ENCODE measurements at places on chromosomes 6 and 20.

GRCh38 chr6:35078226-35078850 is 62.8 kb downstream of the TCP11 start:
- no peaks in the 10 kb centered on the region for H3K27me3 ChIP-seq
- DNase-seq, result no peak
- H3K36me3 ChIP-seq, result peaks cover 45% of the 10 kb centered on the region
- H3K4me1 ChIP-seq, result peaks cover 10% of the 10 kb centered on the region
- no peak overlapping the region for H3K27ac ChIP-seq

- no peaks in the 10 kb centered on the region for H3K36me3 ChIP-seq
- no peaks in the 10 kb centered on the region for H3K27me3 ChIP-seq
- H3K4me1 ChIP-seq, result no peaks in the 10 kb centered on the region
Observed at GRCh38 chr6:11911538-11911937, 100.6 kb upstream of the HIVEP1 start.

DNA sequence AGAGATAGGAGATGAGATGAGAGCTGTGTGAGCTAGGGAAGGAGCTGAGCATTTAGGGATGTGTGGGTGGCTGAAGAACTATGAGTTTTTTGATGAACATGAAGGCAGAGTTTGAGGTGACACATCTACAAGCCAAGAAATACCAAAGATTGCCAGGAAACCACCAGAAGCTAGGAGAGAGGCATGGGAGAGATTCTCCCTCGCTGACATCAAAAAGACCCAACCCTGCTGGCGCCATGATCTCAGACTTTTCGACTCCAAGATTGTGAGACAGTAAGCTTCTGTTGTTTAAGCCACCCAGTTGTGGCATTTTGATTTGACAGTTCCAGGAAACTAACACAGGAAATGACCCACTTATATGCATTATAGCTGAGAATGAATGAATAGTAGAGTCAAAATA is 790.9 kb downstream of the TFAP2A start:
- H3K4me1 ChIP-seq, result no peaks in the 10 kb centered on the region
- H3K4me3 ChIP-seq, result no peak overlapping the region
- H3K27ac ChIP-seq, result no peak overlapping the region
- H3K27me3 ChIP-seq, result no peaks in the 10 kb centered on the region

GRCh38 chr6:3800850-3801591 is 48.2 kb upstream of the FAM50B start:
- H3K27ac ChIP-seq, result no peak overlapping the region
- no peak for DNase-seq
- H3K4me1 ChIP-seq, result peaks cover 24% of the 10 kb centered on the region
- H3K36me3 ChIP-seq, result no peaks in the 10 kb centered on the region

DNA sequence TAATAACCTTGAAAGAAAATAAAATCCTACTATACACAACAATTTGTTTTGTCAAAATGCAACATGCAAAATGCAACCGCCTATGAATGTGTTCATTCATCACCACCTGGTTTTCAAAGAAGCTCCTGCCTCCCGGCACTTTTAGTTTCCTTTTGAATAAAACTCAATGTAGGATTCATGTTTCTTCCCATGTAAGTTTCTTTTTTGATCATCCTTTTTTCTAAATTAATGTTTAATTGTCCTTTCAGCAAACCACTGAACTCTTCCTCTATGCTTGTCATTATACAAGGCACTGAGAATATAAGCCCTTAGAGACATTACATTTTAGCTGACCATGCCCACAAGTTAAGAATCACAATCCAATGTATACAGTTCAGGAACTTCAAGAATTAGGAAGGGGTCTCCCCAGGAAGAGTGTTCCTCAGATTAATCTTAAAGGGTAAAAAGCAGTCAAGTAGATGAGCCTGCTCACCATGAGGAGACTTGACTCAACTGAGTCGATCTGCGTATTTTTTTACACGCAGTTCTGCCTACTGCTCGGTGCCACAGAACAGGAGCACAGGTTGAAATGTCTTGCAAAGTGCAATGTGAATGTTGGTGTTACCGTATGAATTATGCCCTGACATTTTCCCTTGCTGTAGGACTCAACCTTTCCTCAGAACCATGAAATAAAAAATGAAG is 7.2 kb upstream of the THEMIS start:
- no peaks in the 10 kb centered on the region for H3K4me1 ChIP-seq
- no peak overlapping the region for H3K4me3 ChIP-seq
- no peak for DNase-seq
- no peaks in the 10 kb centered on the region for H3K36me3 ChIP-seq
- H3K27ac ChIP-seq, result no peak overlapping the region
- no peaks in the 10 kb centered on the region for H3K27me3 ChIP-seq

- H3K27ac ChIP-seq, result no peak overlapping the region
- DNase-seq, result no peak
- H3K27me3 ChIP-seq, result no peaks in the 10 kb centered on the region
- no peak overlapping the region for H3K4me3 ChIP-seq
- H3K36me3 ChIP-seq, result no peaks in the 10 kb centered on the region
- no peaks in the 10 kb centered on the region for H3K4me1 ChIP-seq
Observed at GRCh38 chr6:114431641-114432040, 88.8 kb upstream of the HS3ST5 start.

DNA sequence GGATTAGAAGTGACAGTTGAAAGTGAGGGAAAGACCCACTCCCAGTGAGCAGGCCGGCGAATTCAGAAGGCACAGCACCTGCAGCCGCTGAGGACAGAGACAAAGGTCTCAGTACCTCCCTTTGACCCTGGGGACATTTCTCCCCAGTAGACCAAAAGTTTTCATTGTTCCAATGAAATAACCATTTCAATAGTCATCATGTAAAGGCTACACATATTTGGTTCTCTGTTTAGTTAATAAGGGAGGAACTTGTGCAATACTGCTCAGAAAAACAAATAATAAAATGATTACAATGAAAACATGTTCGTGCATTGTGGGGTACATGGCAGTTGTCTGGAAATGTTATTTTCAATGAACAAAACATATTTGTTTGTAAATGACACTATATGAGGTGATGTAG is 52.5 kb downstream of the EDN1 start:
- H3K36me3 ChIP-seq, result no peaks in the 10 kb centered on the region
- H3K4me3 ChIP-seq, result no peak overlapping the region
- no peak for DNase-seq
- H3K27ac ChIP-seq, result no peak overlapping the region

- H3K36me3 ChIP-seq, result no peaks in the 10 kb centered on the region
- no peak overlapping the region for H3K4me3 ChIP-seq
- no peak for DNase-seq
- H3K27me3 ChIP-seq, result no peaks in the 10 kb centered on the region
- no peaks in the 10 kb centered on the region for H3K4me1 ChIP-seq
Observed at GRCh38 chr6:17385660-17386059, 7.7 kb upstream of the CAP2 start.

- no peak overlapping the region for H3K4me3 ChIP-seq
- H3K27me3 ChIP-seq, result no peaks in the 10 kb centered on the region
- no peaks in the 10 kb centered on the region for H3K4me1 ChIP-seq
- H3K36me3 ChIP-seq, result no peaks in the 10 kb centered on the region
- no peak overlapping the region for H3K27ac ChIP-seq
Observed at GRCh38 chr20:33024609-33025317, 6.7 kb upstream of the BPIFB6 start.

- DNase-seq, result no peak
- no peak overlapping the region for H3K4me3 ChIP-seq
- no peaks in the 10 kb centered on the region for H3K4me1 ChIP-seq
- no peak overlapping the region for H3K27ac ChIP-seq
Observed at GRCh38 chr20:9555781-9556180, 41.4 kb downstream of the LAMP5 start.

DNA sequence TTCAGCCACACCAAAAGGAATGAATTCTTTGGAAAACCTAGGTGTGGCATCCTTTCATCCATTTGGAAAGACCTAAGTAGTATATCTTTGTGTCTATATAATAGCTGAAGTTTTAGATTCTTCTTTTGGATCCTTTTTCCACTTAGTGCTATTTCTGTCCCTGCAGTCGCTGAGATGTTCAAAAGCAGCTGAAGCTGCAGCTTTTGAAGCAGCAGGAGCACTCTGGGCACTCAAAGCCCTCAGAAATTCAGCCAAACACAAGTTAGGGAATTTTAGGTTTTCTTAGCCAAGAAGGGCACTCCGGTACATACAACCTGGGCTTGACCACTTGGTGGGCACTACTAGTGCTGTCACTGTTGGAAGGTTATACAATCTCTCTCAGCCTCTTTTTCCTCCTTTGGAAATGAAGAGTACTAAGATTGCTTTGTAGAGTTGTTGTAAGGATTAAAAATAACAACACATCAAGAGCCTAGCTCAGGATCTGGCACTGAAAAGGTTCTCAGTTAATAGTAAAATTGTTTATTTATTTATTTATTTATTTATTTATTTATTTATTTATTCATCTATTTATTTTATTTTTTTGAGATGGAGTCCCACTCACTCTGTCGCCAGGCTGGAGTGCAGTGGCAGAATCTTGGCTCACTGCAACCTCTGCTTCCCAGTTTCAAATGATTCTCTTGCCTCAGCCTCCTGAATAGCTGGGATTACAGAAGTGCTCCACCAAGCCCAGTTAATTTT is 71.9 kb upstream of the SLC22A16 start:
- H3K27ac ChIP-seq, result no peak overlapping the region
- H3K36me3 ChIP-seq, result no peaks in the 10 kb centered on the region
- H3K4me1 ChIP-seq, result peaks cover 4% of the 10 kb centered on the region
- DNase-seq, result peak; percentile 12
- no peak overlapping the region for H3K4me3 ChIP-seq
- H3K27me3 ChIP-seq, result no peaks in the 10 kb centered on the region

- no peaks in the 10 kb centered on the region for H3K27me3 ChIP-seq
- H3K36me3 ChIP-seq, result no peaks in the 10 kb centered on the region
- no peak for DNase-seq
- no peak overlapping the region for H3K27ac ChIP-seq
- peaks cover 37% of the 10 kb centered on the region for H3K4me1 ChIP-seq
Observed at GRCh38 chr6:3265671-3266070, 6.9 kb downstream of the PSMG4 start.

GRCh38 chr20:58137651-58138265 is 90.7 kb downstream of the ANKRD60 start:
- H3K4me3 ChIP-seq, result no peak overlapping the region
- DNase-seq, result peak; percentile 81
- H3K27me3 ChIP-seq, result no peaks in the 10 kb centered on the region
- no peaks in the 10 kb centered on the region for H3K4me1 ChIP-seq
- no peak overlapping the region for H3K27ac ChIP-seq

GRCh38 chr20:23050847-23051627 is 1.6 kb upstream of the THBD start:
- H3K27me3 ChIP-seq, result no peaks in the 10 kb centered on the region
- no peaks in the 10 kb centered on the region for H3K36me3 ChIP-seq
- H3K4me3 ChIP-seq, result peak overlapping the region; percentile 49
- H3K4me1 ChIP-seq, result peaks cover 48% of the 10 kb centered on the region
- no peak for DNase-seq
- H3K27ac ChIP-seq, result peak overlapping the region; percentile 67

- no peak for DNase-seq
- H3K4me3 ChIP-seq, result no peak overlapping the region
- H3K4me1 ChIP-seq, result no peaks in the 10 kb centered on the region
Observed at GRCh38 chr6:115310156-115310555, 750.5 kb downstream of the FRK start.

DNA sequence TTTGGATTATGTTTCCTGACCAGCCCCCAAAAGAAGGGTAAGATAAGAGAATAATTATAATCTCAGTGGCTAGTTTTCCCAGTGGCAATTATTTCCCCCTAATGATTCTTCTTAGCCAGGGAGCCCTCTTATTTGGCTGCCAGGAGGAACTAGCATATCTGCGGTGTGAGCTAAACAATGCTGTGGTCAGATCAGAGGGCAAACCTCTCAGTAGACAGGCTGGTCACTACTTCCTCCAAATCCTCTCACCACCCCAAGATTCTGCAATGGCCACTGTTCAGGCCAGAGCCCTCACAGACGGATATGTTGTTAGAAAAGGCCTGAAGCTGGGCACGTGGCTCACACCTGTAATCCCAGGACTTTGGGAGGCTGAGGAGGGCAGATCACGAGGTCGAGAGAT is 273.4 kb upstream of the SASH1 start:
- no peak overlapping the region for H3K4me3 ChIP-seq
- no peaks in the 10 kb centered on the region for H3K36me3 ChIP-seq
- no peak for DNase-seq
- H3K27me3 ChIP-seq, result no peaks in the 10 kb centered on the region
- no peaks in the 10 kb centered on the region for H3K4me1 ChIP-seq

- no peak for DNase-seq
- H3K4me1 ChIP-seq, result no peaks in the 10 kb centered on the region
Observed at GRCh38 chr20:8401556-8401955, 269.5 kb downstream of the PLCB1 start.

- no peaks in the 10 kb centered on the region for H3K36me3 ChIP-seq
- H3K27ac ChIP-seq, result no peak overlapping the region
Observed at GRCh38 chr6:43396408-43397149, 27.1 kb upstream of the ZNF318 start.

GRCh38 chr20:16533502-16533901 is 39.7 kb downstream of the KIF16B start:
- no peaks in the 10 kb centered on the region for H3K36me3 ChIP-seq
- peaks cover 14% of the 10 kb centered on the region for H3K4me1 ChIP-seq
- no peak overlapping the region for H3K27ac ChIP-seq
- no peak for DNase-seq
- no peak overlapping the region for H3K4me3 ChIP-seq
- no peaks in the 10 kb centered on the region for H3K27me3 ChIP-seq

DNA sequence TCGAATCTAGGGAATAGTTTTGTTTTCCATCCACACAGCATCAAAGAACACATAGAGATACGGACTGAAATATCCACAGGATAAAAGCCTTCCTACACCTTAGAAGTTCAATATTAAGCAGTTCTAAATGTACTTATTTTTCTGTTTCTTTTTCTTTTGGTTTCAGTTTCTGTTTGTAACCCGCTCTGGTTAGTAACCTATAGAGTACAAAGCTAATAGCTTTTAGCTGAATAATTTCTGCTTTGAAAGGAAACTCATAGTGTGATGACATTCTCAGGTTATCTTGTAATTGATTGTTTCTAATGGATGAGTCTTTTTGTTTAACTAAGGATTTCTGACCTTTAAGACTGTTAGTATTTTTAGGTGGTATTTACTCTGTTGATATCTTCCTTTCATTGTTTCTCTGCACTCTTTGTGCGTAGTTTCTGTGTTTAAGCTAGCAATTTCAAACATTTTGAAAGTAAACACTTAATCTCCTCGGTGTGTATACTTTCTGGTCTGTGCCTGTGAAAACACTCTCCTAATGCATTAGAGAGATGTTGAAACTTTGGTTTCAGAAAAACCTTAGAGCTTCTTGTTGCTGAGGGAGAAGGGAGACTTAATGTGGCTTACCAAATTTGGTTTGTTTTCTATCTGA is 385.5 kb downstream of the HDGFL1 start:
- H3K27me3 ChIP-seq, result no peaks in the 10 kb centered on the region
- H3K27ac ChIP-seq, result no peak overlapping the region
- no peak for DNase-seq
- H3K4me1 ChIP-seq, result peaks cover 13% of the 10 kb centered on the region
- peak overlapping the region; percentile 12 for H3K4me3 ChIP-seq

GRCh38 chr6:34912715-34913464 is 23.8 kb downstream of the ANKS1A start:
- no peak for DNase-seq
- no peak overlapping the region for H3K4me3 ChIP-seq
- H3K27me3 ChIP-seq, result no peaks in the 10 kb centered on the region
- no peak overlapping the region for H3K27ac ChIP-seq
- H3K4me1 ChIP-seq, result peaks cover 22% of the 10 kb centered on the region
